ENCODE measurements at places on chromosomes 12 and 14.

DNA sequence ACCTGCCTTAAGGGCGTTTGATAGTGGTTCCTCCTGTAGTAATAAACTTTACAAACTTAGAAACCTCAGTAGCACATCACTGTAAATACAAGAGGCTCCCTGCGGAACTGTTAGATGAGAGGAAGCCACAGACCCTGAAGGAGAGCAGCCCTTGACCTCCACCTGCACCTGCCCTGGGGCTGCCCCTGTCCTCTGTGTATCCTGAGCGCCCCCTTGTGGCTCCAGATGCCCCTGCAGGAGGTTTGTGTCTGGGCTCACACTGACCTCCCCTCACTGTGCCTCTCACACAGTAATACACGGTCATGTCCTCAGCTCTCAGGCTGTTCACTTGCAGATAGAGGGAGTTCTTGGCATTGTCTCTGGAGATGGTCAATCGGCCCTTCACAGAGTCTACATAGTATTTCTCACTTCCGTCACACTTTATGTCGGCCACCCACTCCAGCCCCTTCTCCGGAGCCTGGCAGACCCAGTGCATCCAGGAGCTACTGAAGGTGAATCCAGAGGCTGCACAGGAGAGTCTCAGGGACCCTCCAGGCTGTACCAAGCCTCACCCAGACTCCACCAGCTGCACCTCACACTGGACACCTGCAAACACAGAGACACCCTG lies 1059.8 kb downstream of the TMEM121 start:
- peak; percentile 45 for DNase-seq

DNA sequence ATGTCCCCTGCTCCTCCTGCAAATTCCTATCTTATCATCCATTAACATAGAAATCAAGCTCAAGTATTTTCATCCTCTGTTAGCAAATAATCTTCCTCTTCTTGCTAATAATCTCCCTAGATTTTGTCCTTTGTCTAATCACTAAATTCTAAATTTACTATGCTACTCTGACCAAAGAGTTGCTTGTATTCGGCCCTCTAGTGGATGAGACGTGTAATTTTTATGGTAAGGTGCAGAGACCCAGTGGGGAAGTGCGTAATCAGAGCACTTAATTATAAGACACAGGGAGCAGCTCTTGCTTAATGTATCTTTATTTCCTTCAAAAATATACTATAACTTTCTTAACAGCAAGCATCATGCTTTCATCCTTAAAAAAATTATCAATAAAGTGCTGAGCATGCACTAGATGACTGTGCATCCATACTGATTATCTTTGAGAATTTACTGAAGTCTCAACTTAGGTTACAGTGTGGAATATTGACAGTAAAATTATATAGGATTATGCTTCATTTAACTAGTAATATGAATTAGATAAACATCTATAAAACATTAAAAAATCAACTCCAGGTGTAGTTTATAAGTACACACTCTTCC lies 212.6 kb downstream of the SLC16A7 start:
- no peak for DNase-seq

GRCh38 chr14:24534286-24534685 lies 26.2 kb upstream of the CMA1 start:
- DNase-seq: no peak

DNA sequence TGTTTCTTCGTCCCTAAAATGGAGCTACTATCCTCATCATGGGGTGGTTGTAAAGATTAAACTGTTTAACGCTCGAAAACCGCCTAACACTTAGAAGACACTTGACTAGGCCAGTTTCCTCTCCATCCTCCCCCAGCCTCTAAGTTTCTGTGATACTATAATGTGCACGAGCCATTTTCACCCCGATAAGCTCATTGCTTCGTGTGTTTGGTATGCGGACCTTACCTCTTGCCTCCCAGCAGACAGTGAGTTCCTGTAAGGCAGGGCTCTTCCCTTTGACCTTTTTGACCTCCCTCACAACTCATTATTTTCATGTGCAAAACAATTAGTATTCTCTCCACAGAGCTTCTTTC lies 499 bp upstream of the GXYLT1 start:
- DNase-seq: no peak

- no peak for DNase-seq
Observed at GRCh38 chr14:88604212-88604611, 41.4 kb downstream of the ZC3H14 start.

DNA sequence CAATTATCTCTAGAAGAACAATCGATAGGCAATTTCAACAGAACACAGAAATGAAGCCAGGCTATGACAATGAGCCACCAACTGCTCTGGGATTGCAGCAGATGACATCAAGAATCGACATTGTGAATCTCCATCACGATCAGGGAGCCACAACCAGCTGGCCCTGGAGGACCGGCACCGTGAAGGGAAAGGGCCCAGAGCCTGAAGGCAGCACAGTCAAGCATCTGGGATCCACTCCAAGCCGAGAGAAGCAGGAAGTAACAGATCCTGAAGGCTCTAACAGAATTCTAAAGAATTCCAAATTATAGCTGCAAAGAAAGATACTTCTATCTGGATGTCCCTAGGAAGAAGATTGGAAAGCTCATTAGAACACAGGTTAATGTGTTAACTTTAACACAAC lies 61.0 kb downstream of the LRRC74A start:
- DNase-seq: no peak

DNA sequence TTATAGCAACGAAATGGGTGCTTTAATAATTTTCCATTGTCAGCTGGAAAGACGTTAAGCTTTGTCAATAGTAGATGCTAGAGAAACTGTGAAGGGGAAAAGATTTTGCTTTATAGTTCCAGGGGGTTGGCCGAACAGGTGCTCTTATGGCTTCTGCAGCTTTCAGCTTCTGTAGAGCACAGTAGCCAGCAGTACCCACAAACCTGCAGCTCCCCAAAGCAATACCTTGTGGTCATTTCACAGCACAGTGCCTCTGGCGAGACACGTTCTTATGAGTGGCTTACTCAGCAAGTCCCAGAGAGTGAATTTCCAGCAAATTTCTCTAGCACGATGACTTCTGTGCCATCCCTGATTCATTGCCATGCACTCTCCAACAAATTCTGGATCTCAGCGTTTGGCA lies 416.3 kb upstream of the ATP2B1 start:
- no peak for DNase-seq

- DNase-seq: no peak
Observed at GRCh38 chr12:28209782-28210181, 19.5 kb downstream of the CCDC91 start.

DNA sequence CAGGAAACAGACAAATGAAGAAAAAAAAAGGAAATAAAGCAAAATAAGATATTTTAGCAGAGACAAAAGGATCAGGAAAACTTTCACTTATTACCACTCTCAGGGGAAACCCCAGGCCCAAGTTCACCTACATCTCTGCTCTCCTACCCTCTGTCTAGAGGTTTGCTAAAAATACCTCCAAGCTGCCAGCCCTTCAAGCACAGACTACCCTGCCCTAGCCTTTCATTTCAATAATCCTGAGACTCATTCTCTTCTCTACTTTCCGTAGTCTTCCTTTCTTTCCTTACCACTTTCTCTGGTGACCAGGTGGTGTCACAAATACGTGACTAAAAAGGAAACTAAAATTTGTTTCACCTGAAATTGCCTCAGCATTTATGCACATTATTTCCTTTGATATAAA lies 33.8 kb downstream of the RPAP3 start:
- DNase-seq: no peak

DNA sequence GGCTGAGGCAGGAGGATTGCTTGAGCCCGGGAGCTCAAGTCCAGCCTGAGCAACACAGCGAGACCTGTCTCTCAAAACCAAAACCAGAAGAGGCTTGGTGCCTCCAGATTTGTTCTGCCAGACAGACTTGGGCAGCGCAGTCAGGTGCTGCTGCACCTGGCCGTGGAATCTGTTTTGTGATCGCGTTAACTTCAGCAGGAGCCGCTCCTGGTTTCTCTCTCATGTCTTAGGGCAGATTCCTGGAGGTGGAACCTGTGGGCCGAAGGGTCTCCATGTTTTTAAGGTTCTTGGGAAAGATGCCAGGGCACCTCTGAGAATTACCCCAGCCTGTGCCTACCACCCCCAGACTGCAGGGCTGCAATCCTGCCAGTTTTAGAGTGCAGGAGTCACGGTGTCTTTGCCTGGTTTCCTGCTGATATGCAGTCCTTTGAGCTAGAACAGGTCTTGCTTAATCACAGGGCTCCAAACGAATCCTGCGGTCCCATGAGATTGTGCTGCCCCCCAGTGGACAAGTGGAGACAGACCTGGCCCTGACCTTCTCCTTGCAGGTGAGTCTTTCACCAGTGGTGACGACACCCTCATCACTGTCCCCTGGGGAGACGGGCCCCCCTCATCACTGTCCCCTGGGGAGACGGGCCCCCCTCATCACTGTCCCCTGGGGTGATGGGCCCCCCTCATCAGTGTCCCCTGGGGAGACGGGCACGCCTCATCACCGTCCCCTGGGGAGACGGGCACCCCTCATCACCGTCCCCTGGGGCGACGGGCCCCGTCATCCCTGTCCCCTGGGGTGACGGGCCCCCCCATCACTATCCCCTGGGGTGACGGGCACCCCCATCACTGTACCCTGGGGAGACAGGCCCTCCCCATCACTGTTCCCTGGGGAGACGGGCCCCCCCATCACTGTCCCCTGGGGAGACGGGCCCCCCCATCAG lies 37.6 kb downstream of the PACS2 start:
- DNase-seq: peak; percentile 81

GRCh38 chr14:105153739-105154475 lies 14.7 kb downstream of the JAG2 start:
- DNase-seq: no peak

GRCh38 chr12:12210983-12211382 lies 55.9 kb downstream of the LRP6 start:
- no peak for DNase-seq

- no peak for DNase-seq
Observed at GRCh38 chr14:73234586-73235394, 2.5 kb upstream of the PAPLN start.

GRCh38 chr12:29804019-29804418 lies 20.3 kb upstream of the TMTC1 start:
- no peak for DNase-seq

DNA sequence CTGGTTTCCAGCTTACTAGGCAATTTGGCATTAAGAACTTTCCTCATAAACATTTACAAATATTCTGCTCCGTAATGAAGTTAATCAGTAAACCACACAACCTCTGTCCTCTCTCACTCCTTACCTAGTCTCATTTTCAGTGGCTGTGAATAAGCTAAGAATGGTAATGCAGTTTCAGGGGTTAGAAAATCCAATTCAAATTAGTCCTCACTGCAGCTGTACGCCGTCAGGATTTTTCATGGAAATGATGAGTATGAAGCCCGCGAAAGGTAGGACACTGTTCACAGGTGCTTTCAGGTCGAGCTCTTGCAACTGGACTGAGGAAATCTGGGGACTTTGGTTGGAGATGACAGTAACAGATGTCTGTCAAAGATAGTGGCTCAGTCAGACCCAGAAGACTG lies 29.6 kb downstream of the NR1H4 start:
- DNase-seq: no peak

- DNase-seq: no peak
Observed at GRCh38 chr14:55607386-55607785, 27.4 kb downstream of the KTN1 start.

GRCh38 chr14:103908580-103908979 lies 19.7 kb upstream of the TDRD9 start:
- no peak for DNase-seq

- no peak for DNase-seq
Observed at GRCh38 chr12:124541322-124541721, 26.1 kb downstream of the NCOR2 start.

- no peak for DNase-seq
Observed at GRCh38 chr12:121205491-121205890, 4.4 kb upstream of the P2RX4 start.

DNA sequence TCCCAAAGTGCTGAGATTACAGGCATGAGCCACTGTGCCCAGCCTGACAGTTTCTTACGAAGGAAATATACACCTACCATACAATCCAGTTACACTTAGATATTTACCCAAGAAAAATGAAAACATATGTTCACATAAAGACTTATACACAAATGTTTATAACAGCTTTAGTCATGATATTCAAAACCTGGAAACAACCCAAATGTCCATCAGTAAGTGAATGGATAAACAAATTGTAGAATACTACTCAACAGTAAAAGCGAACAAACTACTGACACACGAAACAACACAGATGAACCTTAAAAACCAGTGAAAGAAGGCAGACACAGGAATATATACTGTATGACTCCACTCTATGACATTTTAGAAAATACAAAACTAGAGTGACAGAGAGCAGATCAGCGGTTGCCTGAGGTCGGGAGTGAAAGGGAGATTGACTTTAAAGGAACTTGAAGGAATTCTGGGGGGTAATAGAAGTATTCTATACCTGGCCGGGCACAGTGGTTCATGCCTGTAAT lies 83.6 kb downstream of the SPRING1 start:
- no peak for DNase-seq

GRCh38 chr14:101654051-101654450 lies 92.8 kb downstream of the DIO3 start:
- no peak for DNase-seq

DNA sequence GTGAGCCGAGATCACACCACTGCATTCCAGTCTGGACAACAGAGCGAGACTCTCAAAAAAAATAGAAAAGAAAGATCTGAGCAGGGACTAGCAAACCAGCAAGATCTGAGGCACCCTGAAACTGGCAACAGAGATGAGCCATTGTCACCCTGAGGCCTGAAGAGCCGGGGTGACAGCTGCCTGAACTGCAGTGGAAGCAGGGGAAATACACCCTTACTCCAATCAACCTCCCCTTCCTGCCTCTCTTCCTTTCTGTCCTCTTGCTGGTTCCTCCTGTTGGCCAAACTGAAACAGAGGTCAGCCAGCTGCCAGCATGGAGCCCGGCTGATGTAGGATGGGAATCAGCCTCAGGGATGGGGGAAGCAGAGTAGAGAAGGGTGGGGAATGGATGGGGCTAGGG lies 192.0 kb downstream of the CHST11 start:
- DNase-seq: no peak

DNA sequence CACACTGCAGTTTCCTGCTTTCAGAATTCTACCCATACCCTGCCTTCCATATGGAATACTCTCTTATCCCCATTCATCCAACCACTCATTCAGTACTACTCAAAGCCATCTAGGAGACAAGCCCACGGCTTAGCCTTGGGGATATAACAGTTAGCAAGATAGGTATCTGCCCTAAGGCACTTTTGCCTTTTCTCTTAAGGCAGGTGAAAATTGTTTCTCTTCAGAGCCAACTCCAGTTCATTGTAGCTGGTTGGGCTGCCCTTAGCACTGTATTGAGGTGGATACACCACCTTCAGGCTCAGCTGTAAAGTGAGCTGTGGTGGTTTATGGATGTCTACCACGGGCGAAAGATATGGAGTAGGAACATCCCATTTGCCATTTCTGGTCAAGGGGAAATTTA lies 729.7 kb upstream of the TBX3 start:
- DNase-seq: no peak
